Bladder microvascular endothelial cell (primary cell): ENCODE measurements at places on chromosomes 7 and 10. TPM values are rescaled to one million over a fixed set of nuclear protein-coding genes. Genes with fewer than 3 reads are reported as not detected.

NPFFR1 gene
- total RNA-seq: not detected in 2 replicates

GSTO1 gene
- 101 and 151 TPM in 2 replicates for total RNA-seq

FMC1 gene
- 4.5 and 9.7 TPM in 2 replicates for total RNA-seq

DOCK4 gene
- 87.1 and 183 TPM in 2 replicates for total RNA-seq
